ENCODE measurements at places on chromosomes 12 and 14.

DNA sequence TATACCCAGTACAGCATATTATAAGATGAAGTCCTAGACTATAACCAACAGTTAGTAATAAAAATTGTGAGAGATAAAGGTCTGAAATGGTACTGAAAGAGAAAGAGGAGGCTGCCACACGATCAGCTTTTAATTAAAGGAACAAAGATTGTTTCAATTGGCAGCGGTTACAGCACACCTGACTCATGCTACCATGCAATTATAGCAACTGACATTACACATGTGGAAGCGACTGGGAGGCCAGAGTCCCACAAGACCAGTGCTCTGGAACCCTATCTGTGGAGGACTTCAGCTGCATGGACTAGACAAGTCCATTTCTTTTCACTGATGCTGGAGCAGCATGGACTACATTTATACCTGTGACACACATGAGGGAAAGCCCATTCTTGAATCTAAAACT is 55.2 kb downstream of the SEL1L start:
- no peak for DNase-seq

DNA sequence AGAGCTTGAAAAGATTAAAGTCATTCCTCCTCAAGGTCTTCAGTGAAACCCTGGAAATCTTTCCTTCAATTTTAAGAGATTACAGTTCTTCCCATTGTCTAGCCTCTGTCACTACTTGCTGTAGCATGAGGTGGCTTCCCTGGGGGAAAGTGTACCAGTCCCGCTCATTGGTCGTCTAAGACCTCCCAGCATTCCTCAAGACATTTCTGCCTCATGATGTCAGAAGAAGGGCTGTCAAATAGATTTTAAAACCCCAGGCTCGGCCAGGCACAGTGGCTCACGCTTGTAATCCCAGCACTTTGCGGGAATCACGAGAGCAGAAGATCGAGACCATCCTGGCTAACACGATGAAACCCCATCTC is 46.7 kb downstream of the SMUG1 start:
- DNase-seq, result no peak

DNA sequence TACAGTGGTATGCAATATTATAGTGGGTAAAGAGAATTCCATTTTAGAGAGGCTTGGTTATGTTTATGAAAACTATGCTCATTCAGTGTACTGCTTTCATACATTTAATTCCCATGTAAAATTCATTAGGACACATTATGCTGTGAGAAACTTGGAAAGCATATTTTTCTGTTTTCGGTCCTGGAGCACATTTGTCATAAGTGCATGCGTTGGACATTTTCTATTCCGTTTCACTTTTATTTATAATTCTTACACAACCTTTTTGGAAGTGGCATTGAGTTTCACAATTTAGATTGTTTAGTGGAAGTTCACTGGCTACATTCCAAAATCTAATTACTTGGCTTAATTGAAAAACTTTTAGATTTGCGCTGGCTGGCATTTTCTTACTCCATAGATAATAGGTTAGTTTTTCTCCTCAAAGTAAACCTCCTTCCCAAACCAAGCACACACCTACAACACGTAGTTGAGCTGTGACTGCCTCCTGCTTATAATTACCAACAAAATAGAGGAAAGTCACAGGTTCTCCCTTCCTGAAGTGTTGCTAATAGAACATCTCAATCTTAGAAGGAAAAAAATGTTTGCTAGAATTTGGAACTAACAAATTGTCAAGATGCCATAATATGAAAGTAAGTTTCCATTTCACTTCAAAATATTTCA is 938.5 kb downstream of the TRHDE start:
- no peak for DNase-seq

GRCh38 chr14:82855912-82856391 is 1322.3 kb upstream of the SEL1L start:
- peak; percentile 21 for DNase-seq

DNA sequence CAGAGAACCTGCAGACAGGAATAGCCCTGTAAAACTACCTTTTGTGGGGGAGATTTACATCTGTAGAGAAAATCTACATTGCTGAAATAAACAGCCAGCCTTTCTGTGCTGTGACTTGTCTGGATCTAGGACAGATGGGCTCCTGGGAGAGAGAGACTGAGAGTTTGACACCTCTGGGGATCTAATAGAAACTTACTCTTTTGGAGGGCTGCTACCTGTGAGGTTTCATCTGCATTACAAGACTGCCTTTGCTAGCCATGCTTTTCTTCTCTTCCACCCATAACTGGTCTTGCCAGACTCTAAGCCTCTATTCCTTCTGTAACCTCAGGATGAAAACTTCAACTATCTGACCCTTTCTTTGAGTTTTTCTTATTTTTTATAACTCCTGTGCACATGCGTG is 452.6 kb downstream of the ZFP36L1 start:
- DNase-seq, result no peak

- DNase-seq, result no peak
Observed at GRCh38 chr12:1205512-1206060, 214.6 kb downstream of the ERC1 start.

GRCh38 chr12:80101126-80101525 is 1.8 kb downstream of the OTOGL start:
- DNase-seq, result peak; percentile 12

- no peak for DNase-seq
Observed at GRCh38 chr12:132675757-132676432, 11.2 kb downstream of the POLE start.

DNA sequence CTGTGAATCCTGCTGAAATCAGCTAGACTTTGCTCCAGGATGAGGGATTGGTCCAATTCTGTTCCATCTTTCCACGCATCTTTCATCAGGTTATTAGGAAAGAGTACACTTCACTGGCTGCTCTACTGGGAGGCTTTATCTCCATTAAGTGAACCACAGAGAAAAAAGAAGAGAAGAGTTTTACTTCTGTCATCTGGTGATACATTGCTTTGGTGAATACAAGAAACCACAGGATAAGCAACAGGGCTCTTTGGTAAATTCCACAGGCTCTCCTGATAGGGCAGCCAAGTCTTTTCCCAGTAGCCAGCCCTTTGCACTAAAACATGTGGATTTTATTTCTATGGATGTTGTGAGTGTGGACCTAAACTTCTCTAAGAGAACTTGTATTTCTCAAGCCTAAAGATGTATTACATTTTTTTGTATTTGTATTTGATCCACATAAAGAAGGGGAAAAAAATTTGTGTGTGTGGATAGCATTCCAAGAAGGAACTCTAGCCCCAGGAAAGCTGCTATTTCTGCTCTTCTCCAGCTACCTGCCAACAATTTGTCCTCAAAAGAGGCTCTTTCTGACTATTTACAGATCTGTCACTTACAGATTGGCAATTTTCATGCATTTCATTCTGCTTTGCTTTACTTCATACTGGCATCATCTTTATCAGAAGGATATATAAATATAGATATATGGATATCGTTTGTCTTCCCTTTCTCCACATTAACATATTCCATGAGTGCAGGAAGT is 1117.6 kb upstream of the TMEM132C start:
- DNase-seq, result no peak

- no peak for DNase-seq
Observed at GRCh38 chr14:52032204-52032801, 36.6 kb downstream of the NID2 start.
